ENCODE measurements at places on chromosomes 7 and 10.

GRCh38 chr7:127983804-127984332 is 47.4 kb downstream of the LRRC4 start:
- DNase-seq = no peak

GRCh38 chr10:74233281-74233680 is 82.3 kb downstream of the ADK start:
- no peak for DNase-seq

- no peak for DNase-seq
Observed at GRCh38 chr7:46928719-46929118, 653.2 kb downstream of the TNS3 start.

DNA sequence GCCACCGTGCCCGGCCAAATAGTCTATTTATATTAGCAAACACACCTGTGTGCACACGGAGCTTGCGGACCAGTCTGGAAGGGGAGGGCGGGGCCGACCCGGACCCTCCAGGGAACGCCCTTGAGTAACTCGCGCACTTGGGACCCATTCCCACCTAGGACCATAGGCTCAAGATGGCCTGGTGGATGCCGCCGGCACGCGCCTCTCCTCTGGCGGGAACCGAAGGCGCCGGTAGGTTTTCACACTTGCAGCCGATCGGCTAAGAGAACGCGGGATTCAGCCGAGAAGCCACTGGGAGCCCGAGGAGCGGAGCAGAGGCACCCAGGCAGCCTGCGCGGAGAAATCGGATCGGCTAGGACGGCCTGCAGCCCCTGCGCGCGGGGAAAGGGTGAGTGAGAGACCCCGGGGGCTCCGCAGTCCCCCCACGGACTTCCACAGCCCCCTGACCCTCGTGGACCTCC is 18.9 kb downstream of the IFT22 start:
- no peak for DNase-seq

DNA sequence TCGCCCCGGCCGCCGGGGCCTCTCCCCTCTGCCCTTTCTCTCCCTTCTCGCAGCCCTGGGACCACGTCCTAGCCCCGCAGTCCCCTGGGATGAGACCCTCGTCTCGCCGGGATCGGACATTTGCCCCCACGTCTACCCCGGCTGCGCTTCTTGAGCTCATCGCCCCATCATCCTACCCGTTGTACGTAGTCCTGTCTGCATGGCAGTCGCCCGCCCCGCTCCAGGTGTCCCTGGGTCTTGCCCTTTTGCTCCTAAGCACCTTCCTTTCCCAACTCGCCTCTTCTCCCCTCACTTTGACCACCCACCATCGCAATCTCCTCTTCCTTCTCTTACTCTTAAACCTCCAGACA is 582 bp downstream of the TPST1 start:
- no peak for DNase-seq

DNA sequence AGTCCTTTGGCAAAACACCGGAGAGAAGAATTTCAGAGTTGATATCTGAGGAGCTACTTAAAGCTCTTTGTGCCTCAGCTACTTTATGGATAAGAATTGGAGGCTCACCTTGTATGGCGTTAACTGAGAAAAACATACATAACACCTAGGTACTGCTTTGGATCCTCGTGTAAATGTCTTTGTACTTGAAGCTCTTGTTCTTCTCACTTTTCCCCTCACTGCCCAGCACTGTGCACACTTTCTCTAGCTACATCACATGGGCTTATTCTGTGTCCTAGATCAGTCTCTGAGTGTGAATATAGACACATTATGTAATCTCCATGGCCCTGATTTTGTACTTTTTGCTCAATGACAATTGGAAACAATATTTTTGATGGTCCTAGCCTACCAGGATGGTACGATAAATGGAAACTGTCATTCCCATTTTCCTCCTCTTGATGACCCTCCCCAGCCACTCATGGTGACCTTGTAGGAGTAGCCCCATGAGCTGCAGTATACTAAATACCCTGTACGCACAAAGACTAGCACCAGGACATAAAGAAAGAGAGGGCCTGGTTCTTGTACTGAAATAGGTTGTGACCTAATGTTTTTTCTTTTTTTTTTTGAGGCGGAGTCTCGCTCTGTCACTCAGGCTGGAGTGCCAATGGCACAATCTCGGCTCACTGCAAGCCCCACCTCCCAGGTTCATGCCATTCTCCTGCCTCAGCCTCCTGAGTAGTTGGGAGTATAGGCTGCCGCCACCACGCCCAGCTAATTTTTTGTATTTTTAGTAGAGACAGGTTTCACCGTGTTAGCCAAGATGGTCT is 22.1 kb downstream of the STAMBPL1 start:
- no peak for DNase-seq

DNA sequence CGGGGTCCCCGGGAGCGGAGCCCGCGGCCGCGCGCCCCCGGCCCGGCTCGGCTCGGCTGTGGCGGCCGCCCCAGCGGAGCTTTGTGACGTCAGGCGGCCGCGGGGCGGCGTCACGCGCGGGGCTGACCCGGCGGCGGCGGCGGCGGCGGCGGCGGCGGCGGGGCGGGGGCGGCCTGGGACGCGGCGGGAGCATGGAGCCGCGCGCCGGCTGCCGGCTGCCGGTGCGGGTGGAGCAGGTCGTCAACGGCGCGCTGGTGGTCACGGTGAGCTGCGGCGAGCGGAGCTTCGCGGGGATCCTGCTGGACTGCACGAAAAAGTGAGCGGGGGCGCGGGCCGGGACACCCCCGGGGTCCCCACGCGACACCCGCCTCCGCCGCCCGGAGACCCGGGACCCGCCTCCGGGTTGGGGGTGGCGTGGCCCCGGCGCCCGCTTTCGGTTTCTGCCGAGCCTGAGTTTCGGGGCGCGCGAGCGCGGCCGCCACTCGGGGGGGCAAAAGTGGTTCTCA is at the start of gene PWWP2B:
Gene PWWP2B (plus strand): TSS at position 165 of the 506 bp plus-strand sequence. CDS start 27 bp downstream, at position 192.
- no peak for DNase-seq

DNA sequence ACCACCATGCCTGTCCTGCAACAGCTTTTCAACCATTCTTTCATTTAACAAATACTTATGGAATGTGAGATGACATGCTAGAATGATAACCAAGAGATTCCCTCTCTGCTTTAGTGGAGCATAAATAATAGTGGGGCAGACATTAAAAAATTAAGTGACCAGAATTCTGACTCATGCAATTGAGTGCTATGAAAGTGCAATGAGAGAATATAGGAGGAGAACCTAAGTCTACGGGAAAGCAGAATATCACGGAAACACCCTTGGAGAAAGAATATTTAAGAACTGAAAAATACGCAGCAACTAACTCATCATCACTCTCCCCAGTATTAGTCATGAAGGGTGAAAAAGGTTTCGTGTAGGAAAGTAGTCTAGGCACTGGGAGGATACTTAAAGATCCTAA is 7.1 kb downstream of the KIF5B start:
- no peak for DNase-seq

DNA sequence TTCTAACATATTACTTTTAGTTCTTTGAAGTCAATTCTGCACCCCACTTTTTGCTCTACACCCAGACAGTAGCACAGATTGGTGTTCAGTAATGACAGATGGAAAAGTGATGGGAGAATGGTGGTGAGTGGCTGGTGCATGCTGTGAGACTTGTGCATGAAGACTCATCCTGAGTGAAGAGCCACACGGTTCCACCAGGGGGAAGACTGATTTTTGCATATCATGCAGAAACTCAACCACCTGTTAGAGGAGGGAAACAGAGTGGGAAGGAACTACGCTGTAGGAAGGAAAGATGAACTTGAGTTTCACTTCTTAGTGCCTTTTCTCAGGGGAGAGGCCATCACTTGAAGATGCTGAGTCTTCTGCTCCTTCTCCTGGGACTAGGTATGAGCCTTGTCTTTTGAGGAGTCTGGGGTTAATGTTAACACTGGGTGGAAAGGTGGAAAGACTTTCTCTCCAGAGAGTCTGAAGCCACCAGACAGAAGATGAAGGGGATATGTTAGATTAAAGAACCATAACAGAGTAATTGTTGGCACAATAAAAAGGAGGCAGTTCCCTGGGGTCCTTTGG is 9.3 kb upstream of the PRSS1 start:
- no peak for DNase-seq

GRCh38 chr7:94580601-94581000 is 71.0 kb downstream of the CASD1 start:
- no peak for DNase-seq

DNA sequence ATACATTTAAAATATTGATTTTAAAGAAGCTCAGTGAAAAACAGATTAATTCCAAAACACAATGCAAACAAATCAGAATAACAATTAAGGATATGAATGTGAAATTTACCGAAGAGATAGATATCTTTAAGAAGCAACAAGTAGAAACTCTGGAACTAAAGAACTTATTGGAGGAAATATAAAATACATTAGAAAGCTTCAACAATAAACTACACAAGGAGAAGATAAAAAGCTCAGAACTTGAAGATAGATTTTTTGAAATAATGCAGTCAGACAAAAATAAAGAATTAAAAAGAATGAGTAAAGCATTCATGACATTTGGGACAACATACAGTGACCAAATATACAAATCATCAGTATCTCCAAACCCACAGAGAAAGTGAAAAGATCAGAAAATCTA is 43.2 kb downstream of the HIBADH start:
- no peak for DNase-seq

GRCh38 chr10:75646218-75646915 is 214.9 kb downstream of the LRMDA start:
- no peak for DNase-seq

Data from stimulated activated CD4-positive, alpha-beta T cell treated with anti-CD3 and anti-CD28 coated beads, TNF-alpha, amount 100 ng/mL, for 48 hours (primary cell).